ENCODE measurements at places on chromosomes 2 and 18.

DNA sequence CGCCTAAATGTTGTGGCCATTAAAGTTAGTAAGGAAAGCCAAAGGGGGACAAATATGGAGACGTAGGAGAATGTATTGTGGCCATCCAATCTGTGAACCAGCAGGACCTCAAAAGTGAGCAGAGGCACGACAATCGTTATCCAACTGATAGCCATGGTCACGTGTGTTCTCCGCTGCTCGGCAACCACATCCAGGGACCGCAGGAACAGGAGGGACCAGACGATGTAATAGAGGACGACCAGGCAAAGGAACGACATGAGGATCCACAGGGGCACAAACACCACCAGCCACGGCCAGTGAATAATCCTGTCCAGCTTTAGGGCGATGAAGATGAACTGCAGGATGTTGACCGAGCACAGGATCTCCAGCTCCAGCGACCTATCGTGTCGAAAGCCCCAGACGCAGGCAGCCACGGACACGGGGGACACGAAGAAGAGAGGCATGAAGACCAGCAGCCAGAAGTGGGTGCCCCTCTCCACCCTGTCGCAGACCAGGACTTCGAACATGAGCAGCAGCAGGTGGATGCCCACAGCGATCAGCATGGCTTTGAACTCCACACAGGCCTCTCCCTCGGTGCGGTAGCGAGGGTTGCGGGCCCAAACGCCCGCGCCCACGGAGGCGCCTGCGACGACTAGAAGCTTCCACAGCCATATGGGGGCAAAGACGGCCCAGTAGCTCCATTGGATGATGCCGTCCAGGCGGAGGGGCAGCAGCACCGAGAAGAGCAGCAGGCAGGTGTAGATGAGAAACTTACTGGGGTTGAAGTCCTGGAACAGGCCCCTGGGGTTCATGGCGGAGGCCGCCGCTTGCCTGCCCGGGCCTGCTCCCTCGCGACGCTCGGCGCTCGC, 790 bp downstream of the TMEM185B start:
- DNase-seq, result no peak

DNA sequence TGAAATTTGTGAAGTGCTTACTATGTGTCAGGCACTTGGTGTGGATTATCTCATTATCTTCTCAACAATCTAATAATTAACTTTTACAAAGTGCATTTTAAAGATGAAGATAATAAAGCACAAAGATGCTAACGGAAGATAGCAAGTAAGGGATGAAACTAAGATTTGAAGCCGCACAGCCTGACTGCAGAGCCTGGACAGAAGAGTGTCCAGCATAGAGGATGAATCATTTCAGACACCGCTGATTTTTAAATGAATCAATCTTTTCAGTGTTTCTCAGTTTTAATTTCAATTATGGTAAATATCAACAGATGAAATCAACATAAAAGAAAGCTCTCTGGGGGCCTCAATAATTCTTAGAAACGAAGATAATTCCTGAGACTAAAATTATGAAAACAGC, 24.5 kb upstream of the STAM2 start:
- DNase-seq, result no peak

- DNase-seq, result no peak
Observed at GRCh38 chr2:19944205-19944845, 42.5 kb upstream of the TTC32 start.

DNA sequence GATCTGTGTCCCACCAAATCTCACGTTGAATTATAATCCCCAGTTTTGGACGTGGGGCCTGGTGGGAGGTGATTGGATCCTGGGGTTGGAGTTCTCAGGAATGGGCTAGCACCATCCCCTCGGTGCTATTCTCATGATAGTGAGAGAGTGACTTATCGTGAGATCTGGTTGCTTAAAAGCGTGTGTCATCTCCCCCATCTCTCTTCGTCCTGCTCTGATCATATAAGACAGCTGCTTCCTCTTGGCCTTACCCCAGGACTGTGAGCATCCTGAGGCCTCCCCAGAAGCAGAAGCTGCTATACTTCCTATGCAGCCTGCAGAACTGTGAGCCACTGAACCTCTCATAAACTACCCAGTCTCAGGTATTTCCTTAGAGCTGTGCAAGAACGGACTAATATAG, 163.7 kb upstream of the NDUFV2 start:
- DNase-seq, result peak; percentile 28

DNA sequence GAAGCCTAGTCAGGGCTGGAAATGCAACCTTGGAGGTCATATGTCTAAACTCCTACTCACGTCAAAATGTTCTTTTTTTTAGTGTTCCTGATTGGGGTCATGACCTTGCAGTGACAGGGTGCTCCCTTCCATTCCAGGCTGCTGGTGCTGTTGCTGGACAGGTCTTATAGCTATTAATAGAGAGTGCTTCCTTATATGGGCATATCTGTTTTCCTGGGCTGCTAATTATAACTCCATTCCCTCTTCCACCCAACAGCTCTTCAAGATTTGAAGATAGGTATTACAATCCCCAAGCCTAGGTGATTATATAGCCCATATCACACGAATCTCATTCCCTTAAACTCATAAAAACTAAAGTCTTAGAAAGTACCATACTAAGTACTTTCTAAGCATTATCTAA, 12.6 kb downstream of the HOXD3 start:
- no peak for DNase-seq

DNA sequence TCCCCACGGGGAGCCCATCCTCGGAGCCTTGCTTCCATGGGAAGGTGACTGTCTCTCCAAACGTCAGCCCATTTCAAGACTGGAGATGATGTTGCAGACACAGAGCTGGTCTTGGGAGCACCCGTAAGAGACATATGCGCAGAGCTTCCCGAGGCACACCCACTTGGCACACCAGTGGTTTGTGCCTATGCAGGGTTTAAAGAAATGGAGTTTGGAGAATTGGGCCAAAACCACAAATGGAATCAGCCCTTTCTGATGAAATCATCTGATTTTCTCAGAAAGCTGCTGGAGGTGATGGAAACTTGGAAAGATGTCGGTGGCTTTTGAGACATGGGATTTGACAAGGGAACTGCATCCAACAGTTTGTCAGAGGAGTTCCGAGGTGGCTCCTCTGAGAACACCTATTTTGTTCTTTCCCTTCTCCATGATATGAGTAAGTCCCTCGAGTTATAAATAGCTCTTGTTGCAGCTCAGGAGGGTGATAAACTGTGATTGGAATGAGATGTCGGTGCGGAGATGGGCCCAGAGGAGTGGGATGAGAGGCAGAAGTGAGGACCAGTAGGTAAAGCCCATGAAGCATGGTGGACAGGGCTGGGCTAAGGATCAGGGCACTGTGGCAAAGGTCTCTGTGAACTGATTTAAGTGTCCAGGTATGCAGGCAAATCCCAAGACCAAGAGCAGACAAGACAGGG, 225.7 kb downstream of the ACKR3 start:
- DNase-seq, result no peak

DNA sequence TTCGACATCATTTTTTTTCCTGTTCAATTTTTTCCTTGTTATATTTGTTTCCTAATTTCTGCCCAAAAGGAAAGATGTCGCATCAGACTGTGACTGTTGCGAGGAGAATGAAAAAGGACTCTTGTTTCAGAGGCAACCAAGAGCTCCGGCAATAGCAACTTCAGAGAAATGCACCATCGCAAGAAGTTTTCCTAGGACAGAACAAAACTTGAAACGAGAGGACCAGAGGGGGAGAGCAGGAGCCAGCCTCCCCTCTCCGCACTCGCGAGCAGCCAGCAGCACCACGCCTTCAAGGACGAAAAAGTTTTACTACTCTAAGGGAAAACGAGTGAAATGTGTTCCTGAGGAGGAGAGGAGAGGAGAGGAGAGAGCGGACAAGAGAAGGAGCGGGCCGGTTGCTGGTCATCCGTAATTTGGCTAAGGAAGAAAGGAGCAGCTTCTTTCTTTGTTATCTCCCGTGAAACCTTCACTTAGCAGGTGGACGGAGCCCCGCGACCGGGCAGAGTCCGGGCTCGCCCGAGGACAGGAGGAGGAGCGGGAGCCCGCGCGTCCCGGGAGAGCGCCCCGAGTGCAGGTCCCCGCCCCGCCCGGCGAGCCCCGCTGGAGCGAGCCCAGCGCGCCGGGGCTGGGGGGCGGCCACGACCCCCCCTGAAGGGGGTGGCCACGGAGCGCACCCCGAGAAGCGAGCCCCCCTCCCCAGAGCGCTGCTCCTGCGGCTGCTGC, 744 bp downstream of the POU3F3 start:
- DNase-seq, result no peak

All from suppressor macrophage treated with lipopolysaccharide for 4 hours (primary cell).